ENCODE measurements at places on chromosomes 2 and 18.

- peak; percentile 63 for DNase-seq
Observed at GRCh38 chr2:219277703-219278654, 1.2 kb upstream of the DNAJB2 start.

DNA sequence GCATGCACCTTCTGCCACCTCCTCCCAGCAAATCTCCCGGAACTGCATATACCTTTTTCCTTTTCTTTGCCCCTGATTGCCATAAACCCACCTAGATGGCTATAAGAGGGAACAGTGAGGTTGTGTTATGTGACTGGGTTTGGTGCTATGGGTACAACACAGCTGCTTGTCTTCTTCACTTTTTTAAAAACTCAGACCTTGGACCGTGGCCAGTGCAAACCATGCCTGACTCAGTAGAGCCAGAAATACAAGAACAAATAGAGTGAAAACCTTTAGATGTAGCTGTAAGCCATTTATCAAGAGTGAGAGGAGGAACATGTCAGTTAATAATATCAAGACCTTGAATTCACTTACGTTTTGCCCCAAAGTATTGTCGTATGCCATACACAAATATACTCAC is 267.4 kb upstream of the CHAC2 start:
- no peak for DNase-seq

DNA sequence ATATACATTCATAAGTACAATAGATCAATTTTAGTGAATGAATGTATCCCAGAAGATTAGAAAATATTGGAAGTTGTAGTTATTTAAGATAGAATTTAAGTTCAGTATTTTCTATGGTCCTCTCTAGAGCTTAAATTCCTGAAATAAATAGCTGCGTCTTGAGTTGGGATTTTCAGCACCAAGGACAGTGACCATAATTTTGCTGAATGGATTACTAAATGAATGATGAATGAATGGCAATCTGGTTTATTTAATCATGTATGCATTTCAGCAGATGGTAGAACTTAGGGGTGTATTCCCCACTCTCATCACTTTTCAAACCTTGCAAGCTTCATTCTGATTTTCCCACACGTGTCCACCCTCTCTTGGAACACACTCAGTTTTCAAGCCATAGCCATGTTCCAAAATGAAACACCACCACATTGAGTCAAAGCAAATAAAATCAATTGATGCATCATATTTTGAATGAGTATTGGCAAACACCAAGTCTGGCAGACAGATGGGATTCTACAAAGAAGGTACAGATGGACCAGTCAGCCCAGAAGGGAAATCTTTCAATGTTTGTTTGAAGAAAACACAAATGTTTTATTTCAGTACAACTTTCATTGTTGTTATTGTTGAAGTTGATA is 362.2 kb upstream of the NXPH2 start:
- no peak for DNase-seq

- DNase-seq: no peak
Observed at GRCh38 chr2:233428438-233428837, 74.1 kb downstream of the DGKD start.

DNA sequence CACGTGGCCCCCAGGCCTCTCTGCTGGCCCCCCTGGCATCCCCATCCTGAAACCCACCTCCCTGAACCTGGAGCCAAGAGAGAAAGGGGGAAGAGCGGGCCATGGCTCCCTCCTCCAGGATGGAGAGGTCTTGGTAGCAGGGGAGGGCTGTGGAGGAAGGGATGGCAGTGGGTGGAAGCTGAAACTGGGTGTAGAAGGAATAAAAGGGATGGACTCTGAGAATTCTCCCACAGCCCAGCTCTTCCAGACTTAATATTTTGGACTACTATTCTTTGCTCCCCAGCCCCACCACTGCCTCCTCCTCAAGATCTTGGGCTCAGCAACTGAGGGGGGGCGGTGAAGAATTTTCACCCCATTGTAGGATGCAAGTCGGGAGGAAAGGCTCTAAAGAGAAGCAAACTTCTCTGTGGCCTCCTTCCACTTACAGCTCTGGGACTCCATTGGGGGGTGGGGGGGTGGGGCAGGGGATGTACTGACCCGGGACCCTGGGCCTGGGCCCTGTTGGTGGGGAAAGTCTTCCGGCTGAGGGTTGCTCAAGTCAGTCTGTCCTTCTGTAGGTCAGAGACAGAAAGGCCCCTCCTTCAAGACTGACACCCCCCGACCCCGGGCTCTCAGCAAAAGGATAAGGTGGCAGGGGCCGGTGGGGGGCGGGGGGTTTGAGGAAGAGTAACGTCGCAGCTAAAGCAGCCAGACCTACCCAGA is 501 bp downstream of the TNS1 start:
- no peak for DNase-seq

DNA sequence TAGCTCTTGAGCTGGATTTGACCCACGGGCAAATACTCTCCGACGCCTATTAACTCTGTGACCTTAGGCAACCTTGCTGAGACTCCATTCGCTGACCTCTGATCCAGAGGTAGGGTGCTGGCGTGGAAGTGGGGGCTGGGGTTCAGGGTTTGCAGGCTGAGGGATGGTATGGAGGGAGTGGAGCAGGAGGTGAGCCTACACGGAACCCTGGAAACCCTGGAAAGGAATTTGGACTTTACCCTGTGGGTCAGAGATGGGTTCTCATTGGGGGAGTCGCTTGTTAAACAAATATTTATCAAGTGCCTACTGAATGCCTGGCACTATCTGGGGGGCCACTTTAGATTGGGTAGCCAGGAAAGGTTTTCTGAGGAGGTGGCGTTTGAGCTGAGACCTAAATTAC is 58.2 kb upstream of the FZD7 start:
- no peak for DNase-seq

GRCh38 chr18:3889803-3890202 is 439.8 kb downstream of the TGIF1 start:
- no peak for DNase-seq

GRCh38 chr2:205768815-205769494 is 86.7 kb downstream of the NRP2 start:
- no peak for DNase-seq

- DNase-seq: no peak
Observed at GRCh38 chr2:11980809-11981208, 234.4 kb downstream of the LPIN1 start.

DNA sequence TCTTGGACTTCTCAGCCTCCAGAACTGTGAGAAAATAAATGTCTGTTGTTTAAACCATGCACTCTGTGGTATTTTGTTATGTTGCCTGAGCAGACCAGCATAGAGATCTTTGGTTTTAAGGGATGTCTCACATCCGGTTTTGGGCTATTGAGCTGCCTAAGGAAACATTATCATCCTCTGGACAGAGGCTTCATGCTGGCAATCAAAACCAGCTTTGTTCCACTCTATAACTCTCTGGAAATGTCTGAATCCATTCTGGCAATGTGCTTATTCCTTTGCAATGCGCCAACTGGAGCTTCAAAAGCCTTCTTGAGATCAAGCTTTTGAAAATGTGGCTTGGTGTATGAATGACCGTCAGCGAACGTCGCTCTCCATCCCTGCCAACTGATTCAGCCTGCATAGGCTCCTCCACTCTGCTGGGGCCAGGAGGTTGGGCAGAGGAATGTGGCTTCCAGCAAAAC is 183.6 kb upstream of the MGAT5 start:
- no peak for DNase-seq

GRCh38 chr2:54543733-54544396 is 87.7 kb downstream of the SPTBN1 start:
- no peak for DNase-seq

DNA sequence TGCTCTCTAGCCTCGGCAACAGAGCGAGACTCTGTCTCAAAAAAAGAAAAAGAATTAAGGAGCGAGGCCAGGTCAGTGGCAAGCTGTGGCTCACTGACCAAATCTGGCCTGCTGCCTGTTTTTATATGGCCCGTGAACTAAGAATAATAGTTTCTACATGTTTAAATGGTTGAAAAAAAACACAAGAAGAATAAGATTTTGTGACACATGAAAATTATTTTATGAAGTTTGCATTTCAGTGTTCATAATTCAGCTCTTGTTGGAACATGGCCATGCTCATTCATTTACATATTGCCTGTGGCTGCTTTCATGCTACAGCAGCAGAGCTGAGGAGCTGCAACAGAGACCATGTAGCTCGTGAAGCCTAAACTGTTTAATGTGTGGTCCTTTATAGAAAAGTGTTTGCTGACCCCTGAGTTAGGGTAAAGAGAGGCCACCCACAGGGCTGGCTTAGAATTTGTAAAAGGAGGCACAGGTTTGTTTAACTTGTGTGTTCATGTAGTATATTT is 59.5 kb downstream of the MFSD6 start:
- DNase-seq: no peak

DNA sequence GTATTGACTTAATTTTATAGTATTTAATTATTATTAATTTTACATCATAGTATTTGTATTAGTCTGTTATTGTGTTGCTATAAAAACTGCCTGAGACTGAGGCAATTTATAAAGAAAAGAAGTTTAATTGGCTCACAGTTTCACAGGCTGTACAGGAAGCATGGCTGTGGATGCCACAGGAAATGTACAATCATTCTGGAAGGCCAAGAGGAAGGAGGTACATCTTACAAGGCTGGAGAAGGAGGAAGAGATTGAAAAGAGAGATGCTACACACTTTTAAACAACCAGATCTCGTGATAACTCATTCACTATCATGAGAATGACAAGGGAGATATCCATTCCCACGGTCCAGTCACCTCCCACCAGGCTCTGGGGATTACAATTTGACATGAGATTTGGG is 2019.4 kb upstream of the PIK3C3 start:
- DNase-seq: no peak

DNA sequence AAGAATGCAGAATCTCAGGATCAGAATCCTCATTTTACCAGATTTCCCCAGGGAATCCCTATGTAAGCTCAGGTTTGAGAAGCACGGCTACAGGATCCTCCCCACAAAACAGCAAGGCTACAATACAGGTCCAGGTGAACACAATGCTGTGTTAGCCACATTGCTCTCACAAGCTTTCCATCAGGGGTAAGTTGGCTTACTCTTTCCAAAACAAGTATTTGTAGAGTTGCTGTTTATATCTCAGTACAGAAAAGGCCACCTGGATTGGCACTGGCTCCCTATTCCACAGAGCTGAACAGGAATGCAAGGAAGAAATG is 11.0 kb downstream of the SPRED2 start:
- DNase-seq: no peak

GRCh38 chr2:241762933-241763369 is 13.7 kb upstream of the GAL3ST2 start:
- no peak for DNase-seq

DNA sequence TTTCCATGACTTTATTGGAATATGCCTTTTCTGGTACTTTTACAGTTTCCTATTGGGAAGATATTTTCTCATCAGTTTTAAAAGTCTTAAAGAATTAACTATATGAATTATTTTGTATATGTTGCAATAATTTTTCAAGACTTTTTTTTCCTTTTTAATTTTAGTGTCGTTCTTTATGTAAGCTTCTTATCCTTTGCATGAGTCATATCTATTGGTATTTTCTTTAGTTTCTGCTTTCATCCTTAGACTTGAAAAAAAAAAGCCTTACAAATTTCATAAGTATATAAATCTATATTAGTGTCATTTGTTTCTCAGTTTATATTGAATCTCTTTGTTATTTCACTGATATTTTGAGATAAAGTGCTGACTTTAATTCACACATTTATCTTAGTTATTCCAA is 94.9 kb downstream of the DSEL start:
- no peak for DNase-seq

- DNase-seq: no peak
Observed at GRCh38 chr2:170917957-170918356, 11.1 kb upstream of the GORASP2 start.

GRCh38 chr2:157221394-157221988 is 36.0 kb upstream of the GALNT5 start:
- DNase-seq: no peak

- no peak for DNase-seq
Observed at GRCh38 chr2:12861344-12861930, 144.7 kb downstream of the TRIB2 start.

GRCh38 chr2:106038601-106039375 is 155.3 kb downstream of the UXS1 start:
- no peak for DNase-seq

- DNase-seq: no peak
Observed at GRCh38 chr2:137947032-137947727, 17.1 kb upstream of the HNMT start.

DNA sequence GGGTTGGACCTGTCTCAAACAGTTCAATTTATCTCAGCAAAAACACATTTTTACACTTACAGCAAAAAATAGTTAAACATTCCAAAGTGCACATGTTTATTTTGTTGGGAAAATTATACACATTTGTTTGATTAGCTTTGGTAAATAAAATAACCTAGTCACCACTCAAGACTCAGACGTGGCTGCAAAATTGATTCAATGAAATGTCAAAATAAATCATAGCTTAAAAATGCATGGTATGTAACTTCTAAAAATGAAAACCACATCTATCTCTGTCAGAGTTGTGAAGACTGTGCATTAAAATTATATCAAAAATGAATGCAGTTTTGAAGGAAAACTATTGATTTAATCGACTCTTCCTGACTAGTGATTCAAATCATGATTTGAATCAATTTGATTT is 56.7 kb downstream of the GALNT14 start:
- DNase-seq: no peak

- no peak for DNase-seq
Observed at GRCh38 chr2:96145848-96146152, 560 bp upstream of the DUSP2 start.

- no peak for DNase-seq
Observed at GRCh38 chr2:236047886-236048540, 120.2 kb downstream of the GBX2 start.

- no peak for DNase-seq
Observed at GRCh38 chr2:151071382-151071781, 190.3 kb downstream of the RBM43 start.

GRCh38 chr18:30208546-30208945 is 834.0 kb downstream of the DSC3 start:
- DNase-seq: no peak

- no peak for DNase-seq
Observed at GRCh38 chr2:238418999-238419546, 7.7 kb upstream of the ASB1 start.

DNA sequence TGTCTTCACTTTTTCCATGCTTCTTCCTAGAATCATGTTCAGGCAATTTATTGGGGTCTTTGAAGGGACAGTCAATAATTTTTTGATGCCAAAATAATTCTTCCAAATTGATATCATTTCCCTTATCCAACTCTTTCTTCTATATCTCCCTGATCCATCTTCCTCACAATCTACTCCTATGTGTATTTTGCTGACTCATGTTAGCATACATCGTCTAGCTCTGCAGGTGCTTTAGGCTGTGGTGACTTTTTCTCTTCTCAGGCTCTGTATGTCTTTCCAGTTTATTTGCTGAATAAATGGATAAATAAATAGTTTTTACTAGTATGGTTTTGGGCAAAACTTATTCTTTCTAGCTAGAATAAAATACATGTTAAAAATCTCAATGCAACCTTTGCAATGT is 1650.9 kb upstream of the TMEFF2 start:
- no peak for DNase-seq

All from activated T-cell treated with anti-CD3 and anti-CD28 coated beads for 1 hour (primary cell).